Activated naive CD4-positive, alpha-beta T cell treated with anti-CD3 and anti-CD28 coated beads for 36 hours (primary cell): ENCODE measurements at places on chromosomes 16 and 17. TPM values are rescaled to one million over a fixed set of nuclear protein-coding genes. Genes with fewer than 3 reads are reported as not detected.

DNA sequence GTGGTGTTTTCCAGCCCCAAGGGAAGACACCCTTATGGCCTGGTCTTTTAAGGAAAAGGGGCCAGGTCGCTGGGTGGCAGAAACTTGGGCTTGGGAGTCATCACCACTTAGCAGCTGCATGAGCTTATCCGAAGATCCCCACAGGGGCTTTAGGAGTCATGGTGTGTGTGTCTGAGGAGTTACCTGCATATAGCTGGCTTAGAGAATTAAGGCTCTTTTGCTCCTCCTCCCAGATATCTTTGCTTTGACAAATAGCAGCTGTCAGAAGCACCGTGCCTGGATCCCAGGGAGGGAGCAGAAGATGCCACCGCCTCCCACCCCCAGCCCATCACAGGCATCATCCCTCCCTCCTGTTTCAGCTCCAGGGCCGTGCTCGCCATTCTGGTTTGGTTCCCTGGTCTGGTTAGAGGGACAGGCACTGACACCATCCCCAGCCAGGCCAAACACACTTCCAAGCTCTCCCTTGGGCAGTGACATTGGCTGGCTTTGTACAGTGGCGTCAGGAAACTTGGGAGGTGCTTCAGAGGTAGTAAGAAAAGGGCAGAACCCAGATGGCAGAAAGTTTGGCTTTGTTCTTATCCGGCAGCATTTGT, 17.4 kb downstream of the LDHD start:
- DNase-seq, result no peak
- peak overlapping the region; percentile 83 for H3K27ac ChIP-seq
- H3K4me1 ChIP-seq, result peaks cover 39% of the 10 kb centered on the region
- no peaks in the 10 kb centered on the region for H3K27me3 ChIP-seq
- peaks cover 2% of the 10 kb centered on the region for H3K36me3 ChIP-seq

GRCh38 chr16:58118801-58119508, 10.2 kb downstream of the CFAP20 start:
- peaks cover 23% of the 10 kb centered on the region for H3K36me3 ChIP-seq
- H3K27me3 ChIP-seq, result no peaks in the 10 kb centered on the region
- no peak overlapping the region for H3K27ac ChIP-seq
- no peak overlapping the region for H3K4me3 ChIP-seq

DNA sequence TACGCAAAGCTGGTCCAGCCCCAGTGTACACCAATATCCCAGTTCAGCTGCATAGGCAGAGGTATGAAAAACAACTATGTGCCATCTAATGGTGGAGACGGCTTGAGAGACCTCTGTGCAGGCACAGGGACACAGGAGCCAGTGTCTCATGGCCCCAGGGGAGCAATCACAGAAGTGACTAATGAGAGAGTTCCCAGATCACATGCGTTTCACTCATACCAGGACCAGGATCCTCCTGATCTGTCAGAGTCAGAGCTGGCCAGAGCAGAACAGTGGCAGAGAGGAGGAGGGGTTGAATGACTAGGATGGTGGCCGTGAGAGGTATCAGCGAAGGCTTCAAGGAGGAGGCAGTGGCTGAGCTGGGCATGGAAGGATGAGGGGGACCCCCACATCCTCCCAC, 41.1 kb downstream of the TMEM132E start:
- DNase-seq, result no peak
- H3K4me1 ChIP-seq, result no peaks in the 10 kb centered on the region
- H3K36me3 ChIP-seq, result no peaks in the 10 kb centered on the region
- no peak overlapping the region for H3K4me3 ChIP-seq
- H3K27ac ChIP-seq, result no peak overlapping the region

The C16orf54 gene
- 11.4 TPM for total RNA-seq
